Activated gamma-delta T cell treated with anti-CD3 and anti-CD28 coated beads, Interleukin-2, amount 50 U/mL, for 16 hours (primary cell): ENCODE measurements at places on chromosomes 7 and 10.

DNA sequence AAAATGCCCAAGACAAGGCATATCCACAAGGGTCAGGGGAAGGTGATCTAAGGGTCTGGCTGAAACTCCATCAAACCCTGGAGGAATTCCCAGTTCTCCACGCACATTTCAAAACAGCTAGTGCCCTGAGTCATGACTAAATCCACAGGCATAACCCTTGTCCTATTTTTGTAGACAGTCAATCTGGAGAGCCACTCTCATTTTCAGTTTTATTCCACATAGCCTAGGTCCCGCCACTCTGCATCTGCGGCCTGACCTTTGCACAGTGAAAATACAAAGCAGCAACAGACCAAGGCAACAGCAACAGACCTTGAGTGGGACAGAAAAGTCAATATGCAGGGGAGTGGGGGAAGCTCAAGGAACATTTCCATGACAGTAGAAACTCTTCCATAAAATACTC is 201.4 kb upstream of the NPVF start:
- DNase-seq, result no peak

- DNase-seq, result no peak
These were observed 561.7 kb downstream of the KCNMA1 start for GRCh38 chr10:77075926-77076325.

DNA sequence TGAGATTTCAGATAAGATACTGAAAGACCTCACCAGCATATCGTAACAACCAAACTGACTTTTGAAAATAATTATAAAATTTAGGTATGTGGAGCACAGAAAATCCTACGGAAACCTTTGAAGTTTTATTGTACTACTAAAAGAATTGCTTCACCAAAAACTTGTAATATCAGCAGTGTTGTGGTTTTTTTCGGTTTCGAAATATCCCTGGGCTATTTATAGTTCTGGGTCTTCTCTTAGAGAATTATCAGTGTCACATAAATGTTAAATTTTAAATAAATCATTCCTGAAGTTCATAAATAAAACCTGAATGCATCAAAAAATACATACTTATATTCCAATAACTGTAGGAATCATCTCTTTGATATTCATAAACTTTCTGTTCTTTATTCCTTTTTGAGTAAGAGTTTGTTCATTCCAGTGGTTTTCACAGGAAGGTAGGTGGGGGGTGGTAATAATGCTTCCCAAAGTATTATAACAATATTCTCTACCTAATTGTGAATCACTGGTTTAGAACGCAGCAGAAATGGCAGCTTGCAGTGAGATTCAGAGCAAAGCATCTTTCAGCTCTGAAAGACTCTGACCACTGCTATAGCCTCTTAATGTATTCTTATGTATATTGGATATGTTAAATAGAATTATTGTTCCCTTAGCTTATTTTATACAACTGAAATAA is 60.2 kb downstream of the ZNF277 start:
- DNase-seq, result no peak

DNA sequence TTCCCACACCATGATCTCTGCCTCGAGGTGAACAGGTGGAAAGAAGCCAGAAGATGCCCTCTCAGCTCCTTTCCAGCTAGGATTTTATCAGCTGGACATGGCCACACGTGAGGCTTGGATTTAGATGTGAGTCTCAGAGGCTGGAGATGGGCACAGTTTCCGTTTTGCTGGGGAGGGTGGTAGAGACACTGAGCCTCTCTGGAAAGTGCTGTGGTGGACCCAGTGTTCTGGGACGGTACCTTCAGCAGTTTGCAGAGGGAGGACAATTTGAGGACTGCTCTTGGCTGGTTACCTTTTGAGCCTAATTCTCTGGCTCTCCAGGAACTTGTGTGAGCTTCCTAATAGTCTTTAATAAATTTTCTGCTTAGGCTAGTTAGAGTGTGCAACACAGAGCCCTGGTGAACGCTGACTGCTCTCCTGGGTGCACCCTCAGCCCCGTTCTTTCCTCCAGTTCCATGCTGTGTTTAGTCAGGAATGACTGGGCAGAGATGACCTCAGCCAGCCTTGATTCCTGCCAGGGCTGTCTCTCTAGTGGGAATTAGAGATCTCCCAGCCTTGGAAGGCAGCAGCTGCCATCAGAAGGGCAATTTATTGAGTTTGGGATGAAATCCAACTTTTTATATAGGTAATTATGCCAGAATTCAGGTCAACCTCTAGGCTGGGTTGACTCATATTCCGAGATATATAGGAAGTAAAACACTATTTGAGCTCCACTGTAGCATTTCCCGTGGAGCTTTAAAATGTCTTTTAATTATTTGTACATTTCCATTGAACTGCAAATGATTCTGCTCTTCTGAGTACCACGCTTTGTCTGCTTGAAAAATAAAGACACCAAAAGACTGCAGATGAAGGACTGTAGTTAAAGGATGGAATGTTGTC is 103.9 kb downstream of the GATA3 start:
- DNase-seq, result no peak

- no peak for DNase-seq
These were observed 31.6 kb upstream of the AGK start for GRCh38 chr7:141519623-141520022.

DNA sequence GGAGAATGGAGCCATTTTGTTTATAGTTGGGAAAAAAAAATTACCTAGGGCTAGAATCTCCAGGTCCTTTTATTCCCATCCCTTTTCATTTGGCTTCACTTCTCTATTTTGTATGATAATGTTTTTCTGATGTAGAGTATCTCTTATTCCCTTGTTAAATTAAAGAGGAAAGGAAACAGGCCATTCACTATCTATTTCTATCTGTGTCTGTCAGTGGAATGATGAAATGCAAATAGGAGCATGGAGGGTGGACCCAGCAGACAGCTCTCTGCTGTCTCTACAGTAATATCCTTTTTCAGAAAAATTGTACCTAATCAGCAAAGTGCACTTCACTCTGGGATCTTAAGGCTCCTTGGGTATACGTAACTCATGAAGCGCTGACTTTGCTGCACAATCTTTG is 136.0 kb downstream of the SRI start:
- DNase-seq, result no peak

DNA sequence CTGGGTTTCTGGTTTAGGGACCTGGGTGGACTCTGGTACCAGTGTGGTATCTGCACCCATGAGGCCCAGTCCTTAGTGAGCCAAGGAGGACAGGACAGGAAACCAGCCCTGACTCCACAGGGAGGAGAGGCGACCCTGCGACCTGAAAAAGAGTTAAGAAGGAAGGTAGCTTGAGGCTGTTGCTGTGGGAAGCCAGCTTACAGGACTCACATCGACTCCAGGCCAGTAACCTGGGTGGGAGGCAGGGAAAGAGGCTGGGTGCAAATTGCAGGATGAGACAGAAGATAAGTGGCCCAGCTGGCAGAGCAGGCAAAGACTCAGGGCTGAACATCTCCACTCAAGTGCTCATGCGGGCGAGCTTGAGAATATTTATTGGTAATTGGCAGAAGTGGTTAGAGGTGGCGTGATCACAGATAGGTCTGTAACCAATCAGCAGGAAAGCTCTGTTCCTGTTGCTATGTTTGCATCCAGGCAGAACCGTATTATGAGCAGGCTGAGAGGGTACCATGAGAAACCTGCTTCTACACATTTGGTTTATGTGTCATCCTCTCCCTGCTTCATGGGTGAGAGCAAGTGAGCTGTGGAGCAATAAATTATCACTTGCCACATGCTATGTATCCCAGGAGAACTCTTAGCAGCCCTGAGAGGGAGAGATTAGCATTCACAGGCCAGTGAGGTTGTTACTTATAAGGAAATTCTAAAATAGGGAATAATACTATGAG is 11.0 kb downstream of the TLL2 start:
- no peak for DNase-seq
